ENCODE measurements at places on chromosomes 13 and 19.

DNA sequence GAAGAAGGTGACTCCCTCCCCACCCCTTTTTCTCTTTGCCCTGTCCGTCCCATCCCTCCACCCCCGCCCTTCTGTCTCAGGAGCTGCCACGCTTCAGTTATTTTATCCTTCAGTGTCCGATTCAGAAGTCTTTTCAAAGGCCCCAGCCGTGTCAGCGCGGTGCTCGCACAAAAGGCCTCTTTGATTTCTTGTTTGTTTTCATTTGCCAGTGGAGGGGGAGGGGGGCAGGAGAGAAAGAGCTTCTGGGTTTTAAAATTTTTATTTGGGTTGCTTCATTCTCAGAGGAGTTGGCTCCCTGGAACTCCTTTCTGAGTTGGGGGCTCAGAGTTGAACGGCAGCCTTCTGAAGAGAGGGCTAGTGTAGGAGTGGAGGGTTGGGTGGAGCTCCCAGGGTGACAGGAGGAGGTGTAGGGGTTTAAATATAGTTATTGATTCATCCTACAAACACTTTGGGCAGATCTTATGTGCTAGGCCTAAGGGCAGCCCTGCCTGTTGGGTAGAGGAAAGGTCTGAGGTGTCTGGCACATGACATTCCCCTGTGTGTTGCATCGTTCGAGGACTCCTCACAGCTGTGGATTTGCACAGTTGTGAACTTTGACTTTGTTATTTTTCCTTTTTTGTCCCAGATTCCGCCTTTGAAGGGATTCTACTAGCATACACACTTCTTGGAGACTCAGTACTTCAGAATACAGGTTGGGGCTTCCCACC lies 36.8 kb downstream of the NFIX start:
- no peak for DNase-seq

- no peak for DNase-seq
Measured at GRCh38 chr19:1455336-1456120, 5.6 kb downstream of the APC2 start.

- DNase-seq, result no peak
Measured at GRCh38 chr19:51326216-51327065, 15.0 kb downstream of the IGLON5 start.

- no peak for DNase-seq
Measured at GRCh38 chr19:50537306-50537685, 23.6 kb upstream of the ASPDH start.

GRCh38 chr13:76825430-76825829 lies 60.8 kb downstream of the KCTD12 start:
- DNase-seq, result no peak

GRCh38 chr13:68550330-68550729 lies 1320.2 kb upstream of the PCDH9 start:
- no peak for DNase-seq

- DNase-seq, result peak; percentile 56
Measured at GRCh38 chr13:89212186-89212585, 1541.0 kb downstream of the SLITRK5 start.

DNA sequence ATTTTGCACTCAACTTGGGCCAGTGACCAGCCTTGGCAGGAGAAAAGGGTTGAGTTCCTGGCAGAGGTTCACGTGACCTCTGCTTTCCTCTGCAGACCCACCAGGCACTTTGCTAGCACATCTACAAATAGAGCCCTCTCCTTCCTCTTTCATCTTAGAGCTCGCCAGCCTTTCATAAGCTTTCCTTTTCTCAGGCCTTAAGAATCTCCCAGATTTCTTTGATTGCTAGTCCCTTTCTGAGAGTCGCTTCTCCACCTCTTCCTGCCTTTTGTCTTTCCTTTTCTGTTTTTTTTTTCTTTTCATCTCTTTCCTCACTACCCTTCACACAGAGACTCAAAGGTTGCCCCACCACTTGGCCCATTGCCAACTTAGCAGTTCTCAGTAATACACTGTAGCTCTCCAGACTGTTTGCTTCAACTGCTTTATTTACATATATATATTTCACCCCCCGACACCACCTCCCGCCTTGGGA lies 375.7 kb upstream of the SPRY2 start:
- peak; percentile 41 for DNase-seq

DNA sequence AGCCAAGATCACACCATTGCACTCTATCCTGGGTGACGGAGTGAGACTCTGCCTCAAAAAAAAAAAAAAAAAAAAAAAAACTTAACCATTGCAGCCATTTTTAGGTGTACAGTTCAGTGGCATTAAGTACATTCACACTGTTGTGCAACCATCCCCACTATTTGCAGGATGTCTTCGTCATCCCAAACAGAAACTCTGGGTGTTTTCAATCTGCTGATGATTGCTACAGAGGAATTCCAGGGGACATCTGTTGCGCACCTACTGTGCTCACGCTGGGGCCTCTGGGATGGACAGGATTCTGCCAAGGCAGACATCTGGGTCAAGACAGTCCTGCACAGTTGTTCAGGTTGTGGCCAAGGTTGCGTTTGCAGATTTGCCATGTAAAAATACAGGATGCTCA lies 2.4 kb upstream of the APOC4 start:
- no peak for DNase-seq

DNA sequence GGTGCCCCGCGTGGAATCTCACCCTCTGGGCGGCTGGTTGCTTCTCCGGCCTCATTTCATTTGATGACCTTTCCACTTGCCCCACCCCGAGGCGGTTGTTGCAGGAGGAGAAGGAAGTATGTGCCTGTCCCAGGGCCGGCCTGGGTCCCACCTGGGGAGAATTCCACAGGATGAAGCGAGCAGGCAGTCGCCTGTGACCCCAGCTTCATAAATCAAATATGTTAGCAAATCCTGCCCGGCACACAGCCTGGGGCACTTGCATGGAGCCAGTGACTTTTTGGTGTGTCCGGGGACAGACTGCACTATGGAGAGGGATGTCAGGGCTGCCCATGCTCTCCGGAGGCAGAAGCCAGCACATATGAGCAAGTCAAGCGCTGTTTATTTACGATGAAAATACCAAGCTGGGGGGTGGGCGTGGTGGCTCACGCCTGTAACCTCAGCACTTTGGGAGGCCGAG lies 19.7 kb upstream of the ZBTB7A start:
- DNase-seq, result no peak

GRCh38 chr19:48271531-48272151 lies 1.8 kb downstream of the ZNF114 start:
- no peak for DNase-seq

GRCh38 chr13:24011266-24011665 lies 114.0 kb upstream of the C1QTNF9B start:
- no peak for DNase-seq

GRCh38 chr13:80116107-80116506 lies 224.8 kb downstream of the SPRY2 start:
- no peak for DNase-seq

- DNase-seq, result no peak
Measured at GRCh38 chr19:43286786-43287185, 17.5 kb upstream of the PSG9 start.

DNA sequence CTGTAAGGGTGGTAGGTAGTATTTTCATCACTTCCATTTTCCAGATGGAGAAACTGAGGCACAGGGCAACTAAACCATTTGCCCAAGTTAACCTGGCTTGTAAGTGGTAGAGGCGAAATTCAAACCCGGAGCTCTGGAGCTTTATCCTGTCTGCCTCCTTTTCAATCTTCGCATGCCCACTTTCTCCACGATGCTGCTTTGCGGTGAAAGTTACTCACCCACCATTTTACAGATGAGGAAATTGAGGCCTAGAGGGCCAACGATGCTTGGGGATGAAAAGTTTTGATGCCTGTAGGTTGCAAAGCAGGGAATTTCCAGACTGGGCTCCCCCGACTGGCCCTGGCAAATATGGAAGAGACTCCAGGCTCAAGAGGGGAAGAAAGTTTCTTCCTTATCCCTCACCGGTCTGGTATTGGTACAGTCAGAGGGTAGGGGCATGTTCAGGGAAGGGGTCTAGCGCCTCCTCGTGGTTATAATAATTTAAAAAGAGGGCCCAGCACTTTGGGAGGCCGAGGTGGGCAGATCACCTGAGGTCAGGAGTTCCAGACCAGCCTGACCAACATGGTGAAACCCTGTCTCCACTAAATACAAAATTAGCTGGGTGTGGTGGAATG lies 1.9 kb upstream of the SH2D3A start:
- no peak for DNase-seq

DNA sequence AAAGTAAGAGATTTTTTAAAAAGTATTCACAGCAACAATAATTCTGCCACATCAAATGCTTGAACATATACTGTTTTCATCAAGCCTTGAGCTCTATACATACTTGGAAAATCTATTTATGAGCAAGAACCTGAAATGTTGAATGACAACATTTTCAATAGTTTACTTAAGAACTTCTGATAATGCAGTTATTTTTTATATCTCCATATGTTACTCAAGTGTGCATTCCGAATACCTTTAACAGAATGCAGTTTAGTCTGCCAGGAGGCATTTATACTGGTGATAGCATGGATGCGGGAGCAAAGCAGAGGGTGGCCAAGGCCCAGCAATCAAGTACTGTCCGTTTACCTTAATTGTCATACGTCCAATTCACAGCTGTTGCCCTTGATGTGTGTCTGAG lies 589.5 kb downstream of the KCTD12 start:
- no peak for DNase-seq

GRCh38 chr19:1567848-1568227 lies 287 bp downstream of the MEX3D start:
- DNase-seq, result no peak

- no peak for DNase-seq
Measured at GRCh38 chr13:20995245-20995838, 66.0 kb downstream of the LATS2 start.

DNA sequence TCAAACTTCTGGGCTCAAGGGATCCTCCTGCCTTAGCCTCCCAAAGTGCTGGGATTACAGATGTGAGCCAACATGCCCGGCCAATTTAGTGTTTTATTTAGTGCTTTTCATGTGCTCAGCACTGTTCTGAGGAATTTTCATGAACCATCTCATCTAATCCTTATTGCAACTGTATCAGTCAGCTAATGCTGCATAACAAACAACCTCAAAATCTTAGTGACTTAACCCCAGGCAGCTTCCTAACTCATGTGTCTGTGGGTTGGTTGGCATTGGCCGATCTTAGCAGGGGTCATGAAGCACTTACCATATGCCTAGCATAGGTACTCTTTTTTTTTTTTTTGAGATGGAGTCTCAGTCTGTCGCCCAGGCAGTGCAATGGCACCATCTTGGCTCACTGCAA lies 6.2 kb upstream of the SDHAF1 start:
- no peak for DNase-seq

DNA sequence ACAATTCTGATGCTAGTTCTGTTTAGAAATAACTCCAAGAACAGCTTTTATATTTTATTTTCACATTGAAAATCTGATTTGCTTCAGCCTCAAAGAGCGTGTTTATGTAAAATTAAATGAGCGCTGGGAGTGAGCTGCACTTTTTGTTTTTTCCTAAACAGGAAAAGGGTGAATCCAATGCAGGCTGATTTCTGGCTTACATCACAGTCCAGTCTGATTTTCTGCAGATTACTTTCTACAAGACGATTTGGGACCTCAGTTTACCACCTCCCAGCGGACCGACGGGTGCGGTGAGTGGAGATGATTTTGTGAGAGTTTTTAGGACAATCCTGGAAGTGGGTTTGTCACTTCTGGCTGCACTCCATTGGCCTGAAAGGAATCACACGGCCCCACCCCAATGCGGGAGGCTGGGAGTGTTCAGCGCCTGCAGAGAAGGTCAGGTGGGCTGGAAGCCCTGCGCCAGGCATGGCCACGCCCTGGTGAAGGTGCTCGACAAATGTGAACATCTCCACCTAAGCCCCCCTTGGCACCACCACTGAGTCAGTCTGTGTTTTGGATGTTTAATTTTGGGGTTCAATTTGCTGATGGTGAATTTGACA lies 90.1 kb downstream of the ANKRD10 start:
- no peak for DNase-seq

DNA sequence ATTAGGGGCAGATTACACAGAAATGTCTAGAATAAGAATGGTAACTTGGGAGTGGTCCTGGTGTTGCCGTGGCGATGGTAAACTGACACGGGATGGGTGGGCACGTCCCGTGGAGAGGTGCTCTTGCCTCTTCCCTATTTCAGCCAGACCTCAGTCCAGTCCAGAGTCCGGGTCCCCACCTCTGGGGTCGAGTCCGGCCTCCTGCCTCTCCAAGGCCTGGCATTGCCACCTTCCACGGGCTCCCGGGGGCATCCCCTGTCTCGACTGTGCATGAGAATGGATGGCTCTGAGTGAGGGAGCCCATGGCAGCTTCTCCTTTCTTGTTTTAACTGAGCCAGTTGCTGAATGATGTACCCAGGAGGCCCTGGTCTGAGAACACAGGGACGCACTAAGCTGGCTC lies 142.3 kb downstream of the SOX1 start:
- DNase-seq, result no peak

DNA sequence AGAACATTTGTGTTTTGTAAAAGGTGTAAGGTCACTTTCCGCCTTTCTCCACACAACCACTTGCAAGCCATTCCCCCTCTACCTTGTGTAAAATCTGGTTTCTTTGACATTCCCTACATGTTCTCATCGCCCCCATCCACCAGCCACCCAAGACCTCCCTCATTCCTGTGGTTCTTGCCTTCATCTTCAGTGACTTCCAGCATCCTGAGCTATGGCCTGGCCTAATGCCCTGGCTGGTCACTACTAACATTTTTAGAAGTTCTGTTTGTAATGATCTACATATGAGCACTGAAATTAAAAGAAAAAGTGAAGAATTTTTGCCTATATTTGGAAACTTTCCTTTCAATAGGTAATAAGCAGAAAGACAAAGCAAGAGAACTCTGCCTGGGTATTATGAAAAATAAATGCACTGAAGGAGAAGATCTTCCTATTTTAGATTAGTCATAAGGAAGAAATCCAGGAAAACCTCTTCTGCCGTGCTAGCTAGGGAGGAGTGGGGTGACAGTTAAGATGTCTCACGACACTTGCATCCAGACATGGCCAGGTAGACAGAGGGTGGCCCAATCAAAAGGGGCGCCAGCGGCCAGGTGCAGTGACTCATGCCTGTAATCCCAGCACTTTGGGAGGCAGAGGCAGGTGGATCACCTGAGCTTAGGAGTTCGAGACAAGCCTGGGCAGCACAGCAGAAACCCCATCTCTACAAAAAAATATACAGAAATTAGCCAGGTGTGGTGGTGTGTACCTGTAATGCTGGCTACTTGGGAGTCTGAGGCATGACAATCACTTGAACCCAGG lies 28.1 kb upstream of the MPHOSPH8 start:
- no peak for DNase-seq

DNA sequence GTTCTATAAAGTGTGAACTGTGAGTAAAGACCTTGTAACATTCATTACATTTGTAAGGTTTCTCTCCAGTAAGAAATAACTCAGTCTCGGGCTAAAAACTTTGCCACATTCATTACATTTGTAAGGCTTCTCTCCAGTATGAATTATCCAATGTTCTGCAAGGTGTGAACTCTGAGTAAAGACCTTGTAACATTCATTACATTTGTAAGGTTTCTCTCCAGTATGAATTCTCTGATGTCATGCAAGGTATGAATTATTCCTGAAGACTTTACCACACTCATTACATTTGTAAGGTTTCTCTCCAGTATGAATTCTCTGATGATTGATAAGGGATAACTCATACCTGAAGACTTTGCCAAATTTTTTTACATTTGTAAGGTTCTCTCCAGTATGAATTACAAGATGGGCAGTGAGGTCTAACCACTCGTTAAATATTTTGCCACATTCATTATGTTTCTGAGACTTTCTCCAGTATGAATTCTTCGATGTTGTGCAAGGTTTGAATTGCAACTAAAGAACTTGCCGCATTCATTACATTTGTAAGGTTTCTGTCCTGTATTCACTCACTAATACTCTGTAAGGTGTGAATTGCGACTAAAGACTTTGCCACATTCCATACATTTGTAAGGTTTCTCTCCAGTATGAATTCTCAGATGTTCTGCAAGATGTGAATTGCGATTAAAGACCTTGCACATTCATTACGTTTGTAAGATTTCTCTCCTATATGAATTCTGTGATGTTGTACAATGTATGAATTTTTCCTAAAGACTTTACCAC lies 21.2 kb downstream of the ZNF578 start:
- DNase-seq, result no peak

Measured in NCI-H1417 treated with DMSO at 0.1 percent for 48 hours (cell line).